Mammary microvascular endothelial cell (primary cell): ENCODE measurements at places on chromosomes 5 and 9. TPM values are rescaled to one million over a fixed set of nuclear protein-coding genes. Genes with fewer than 3 reads are reported as not detected.

TMEM252 gene
- total RNA-seq = not detected in 2 replicates

CSF2 gene
- total RNA-seq = 16.8 and 17.5 TPM in 2 replicates

SPINK7 gene
- not detected in 2 replicates for total RNA-seq

STC2 gene
- total RNA-seq = 25.2 and 31.1 TPM in 2 replicates

IL4 gene
- total RNA-seq = not detected in 2 replicates

MTAP gene
- total RNA-seq = 34.1 and 42.4 TPM in 2 replicates

SPATA31C1 gene
- total RNA-seq = not detected in 2 replicates

DIPK1B gene
- 151 and 161 TPM in 2 replicates for total RNA-seq

EGFLAM gene
- total RNA-seq = 1.1 and 1.5 TPM in 2 replicates

TAS2R1 gene
- not detected in 2 replicates for total RNA-seq

PDE6A gene
- total RNA-seq = 0.05 TPM in 1 of 2 replicates, not detected in the other

PDE8B gene
- total RNA-seq = not detected in 2 replicates

TMEM215 gene
- not detected in 2 replicates for total RNA-seq

SLC1A1 gene
- total RNA-seq = 9.1 and 12.4 TPM in 2 replicates

CDO1 gene
- 0.15 and 1.2 TPM in 2 replicates for total RNA-seq

SOHLH1 gene
- 0.34 TPM in 1 of 2 replicates, not detected in the other for total RNA-seq

PFN3 gene
- total RNA-seq = not detected in 2 replicates

TMC1 gene
- 0.13 TPM in 1 of 2 replicates, not detected in the other for total RNA-seq

NEUROG1 gene
- not detected in 2 replicates for total RNA-seq

ZNF79 gene
- total RNA-seq = 8.4 and 9.0 TPM in 2 replicates

SLIT3 gene
- under 0.01 and 0.10 TPM in 2 replicates for total RNA-seq

SLC4A9 gene
- not detected in 2 replicates for total RNA-seq

CSF1R gene
- not detected in 2 replicates for total RNA-seq

CCDC69 gene
- total RNA-seq = 18.6 and 18.7 TPM in 2 replicates

ITK gene
- total RNA-seq = not detected in 2 replicates

ECM2 gene
- total RNA-seq = not detected in 2 replicates

GABRA6 gene
- total RNA-seq = not detected in 2 replicates

CARTPT gene
- not detected in 2 replicates for total RNA-seq

SMIM33 gene
- total RNA-seq = not detected in 2 replicates

IFNA13 gene
- total RNA-seq = not detected in 2 replicates

RFX3 gene
- 2.9 and 4.8 TPM in 2 replicates for total RNA-seq

PCDHA1 gene
- not detected in 2 replicates for total RNA-seq
